ENCODE measurements at places on chromosomes 4 and X. TPM values are rescaled to one million over a fixed set of nuclear protein-coding genes. Genes with fewer than 3 reads are reported as not detected.

- DNase-seq = no peak
Measured at GRCh38 chr4:180407275-180407885, 1835.8 kb upstream of the TENM3 start.

The FRMPD4 gene
- not detected for polyA plus RNA-seq

The MAGED4B gene
- 9.0 TPM for polyA plus RNA-seq

DNA sequence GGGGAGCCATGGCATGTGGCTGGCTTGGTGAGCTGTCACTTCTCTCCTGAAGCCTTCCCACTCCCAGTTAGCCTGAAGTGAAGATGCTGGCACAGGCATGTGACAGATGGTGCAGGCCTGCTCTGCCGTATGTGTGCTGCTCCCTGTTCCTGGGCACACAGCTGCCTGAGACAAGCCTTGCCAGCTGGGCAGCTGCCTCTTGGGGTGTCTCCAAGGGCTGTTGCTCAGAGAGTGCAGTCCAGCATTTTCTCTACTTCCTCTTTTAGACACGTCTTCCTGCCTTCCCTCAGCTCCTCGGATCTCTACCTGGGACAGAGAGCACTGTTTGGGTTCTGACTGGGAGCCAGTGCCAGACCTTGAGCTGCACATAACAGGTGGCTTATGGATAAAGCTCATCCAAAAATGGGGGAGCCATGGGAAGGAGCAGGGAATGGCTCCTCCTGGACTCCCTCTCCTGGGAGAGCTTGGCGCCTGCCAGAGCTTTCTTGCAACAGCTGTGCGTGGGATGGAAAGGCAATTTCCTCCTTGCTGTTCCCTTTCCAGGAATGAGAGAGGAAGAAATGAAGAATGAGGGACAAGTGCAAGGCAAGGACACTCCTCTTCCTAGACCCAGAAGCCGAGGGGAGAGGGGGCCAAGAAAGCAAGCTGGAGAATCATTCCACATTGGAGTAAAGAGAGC is 132.9 kb downstream of the MSL3 start:
- no peak for DNase-seq

The GAGE12E gene
- not detected for polyA plus RNA-seq

DNA sequence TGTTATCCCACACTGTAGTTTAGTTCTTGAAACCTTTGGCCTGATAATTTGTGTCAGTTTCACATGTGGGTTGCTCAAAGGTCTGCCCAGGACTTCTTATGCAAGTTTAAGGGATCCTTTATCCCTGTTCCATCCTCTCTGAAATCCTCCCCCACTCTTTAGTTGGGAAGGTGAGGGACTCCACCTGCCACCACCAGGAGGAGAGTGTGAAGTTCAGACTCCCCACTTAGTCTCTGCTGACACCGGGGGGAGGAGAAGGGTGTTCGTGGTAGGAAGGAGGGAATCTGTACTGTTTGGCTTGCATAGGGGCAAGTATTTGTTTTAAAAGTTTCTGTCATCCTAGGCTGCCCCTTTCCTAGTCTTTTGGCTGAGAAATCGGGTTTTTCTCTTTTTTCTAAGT is 211.8 kb downstream of the PPP4R3C start:
- no peak for DNase-seq

Data from spleen (tissue), 13 donors.